CD4-positive, alpha-beta T cell treated with Interleukin-6 at 100 ng/mL for 8 hours (primary cell): ENCODE measurements at places on chromosomes 1 and 21.

DNA sequence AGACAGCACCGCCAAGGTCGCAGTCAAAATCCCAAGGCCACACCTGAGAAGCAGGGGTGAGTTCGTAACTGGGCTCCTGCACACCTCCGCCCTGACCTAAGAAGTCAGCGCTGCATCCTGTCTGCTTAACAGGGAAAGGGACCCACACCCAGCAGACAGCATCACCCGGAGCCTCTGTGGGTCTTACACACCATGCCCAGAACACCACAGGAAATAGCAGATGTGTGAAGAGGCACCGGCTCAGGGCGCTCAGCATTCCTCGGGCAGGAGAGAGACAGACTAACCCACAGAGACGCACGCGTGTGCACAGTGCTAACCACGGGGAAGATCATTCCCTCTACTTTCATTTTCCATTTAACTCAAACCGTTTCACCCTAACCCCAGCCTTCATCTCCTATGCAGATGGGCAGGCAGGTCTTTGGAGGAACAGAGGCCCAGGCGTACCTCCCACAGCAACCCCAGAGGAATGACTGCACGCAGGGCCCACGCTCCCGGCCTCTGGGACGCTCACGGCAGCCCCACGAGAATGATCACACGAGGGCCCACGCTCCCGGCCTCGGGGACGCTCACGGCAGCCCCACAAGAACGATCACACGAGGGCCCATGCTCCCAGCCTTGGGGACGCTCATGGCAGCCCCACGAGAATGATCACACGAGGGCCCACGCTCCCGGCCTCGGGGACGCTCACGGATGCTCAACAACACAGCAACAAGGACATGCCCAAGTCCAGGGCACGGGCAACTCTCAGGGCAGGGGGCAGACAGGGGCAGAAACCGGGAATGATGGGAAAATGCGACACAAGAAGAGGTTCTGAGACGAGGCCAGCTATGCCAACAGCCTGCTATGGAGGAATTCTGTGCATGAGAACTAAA, 20.9 kb downstream of the POFUT2 start:
- peak; percentile 53 for DNase-seq

DNA sequence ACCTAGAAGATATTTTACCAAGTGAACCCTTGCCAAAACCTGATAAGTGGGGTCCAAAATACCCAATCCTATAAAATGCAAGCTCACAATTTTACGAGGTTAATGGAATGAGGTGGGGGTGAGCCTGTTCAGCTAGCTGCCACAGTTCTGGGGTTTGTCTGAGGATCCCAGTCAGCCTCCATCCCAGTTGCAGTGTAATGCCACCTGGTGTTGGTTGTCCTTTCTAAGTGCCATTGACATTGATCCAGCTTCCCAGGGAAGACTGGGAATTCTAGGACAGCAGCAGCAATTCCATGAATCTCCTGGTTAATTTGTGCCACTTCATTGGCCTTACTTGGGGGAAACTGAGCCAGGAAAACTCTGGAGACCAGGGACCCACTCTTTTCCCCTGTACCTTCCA, 298.3 kb downstream of the RWDD3 start:
- DNase-seq = no peak

DNA sequence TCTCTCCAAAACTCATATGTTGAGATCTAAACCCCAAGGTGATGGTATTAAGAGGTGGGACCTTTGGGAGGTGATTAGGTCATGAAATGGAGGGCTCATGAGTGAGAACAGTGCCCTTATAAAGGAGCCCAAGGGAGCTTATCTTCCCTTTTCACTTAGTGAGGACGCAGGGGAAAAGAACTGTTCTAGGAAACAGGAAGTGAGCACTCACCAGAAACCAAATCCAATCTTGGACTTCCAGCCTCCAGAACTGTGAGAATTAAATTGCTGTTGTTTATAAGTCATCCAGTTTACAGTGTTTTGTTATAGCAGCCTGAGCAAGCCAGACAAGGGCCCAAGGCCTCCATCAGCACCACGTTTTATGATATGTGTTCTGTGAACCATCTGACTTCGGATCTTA, 60.3 kb upstream of the LRRC8D start:
- no peak for DNase-seq

DNA sequence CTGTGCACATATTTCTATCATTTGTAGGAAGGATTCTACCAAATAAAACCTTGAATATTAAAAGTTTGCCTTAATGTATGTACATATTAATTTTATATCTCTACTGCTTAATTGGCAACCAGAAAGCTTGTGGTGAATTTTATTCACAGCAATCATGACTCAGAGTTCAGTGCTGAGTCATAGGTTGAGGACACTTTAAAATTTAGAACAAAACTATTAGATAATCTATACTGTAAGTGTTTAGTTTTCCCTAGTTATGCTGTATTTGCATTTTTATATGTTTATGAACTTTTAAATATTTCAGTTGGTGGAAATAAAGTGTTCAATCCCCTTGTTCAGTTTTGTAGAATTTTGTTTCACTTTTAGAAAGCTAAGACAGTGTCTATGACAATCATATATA, 841.5 kb downstream of the KCNT2 start:
- DNase-seq = no peak

DNA sequence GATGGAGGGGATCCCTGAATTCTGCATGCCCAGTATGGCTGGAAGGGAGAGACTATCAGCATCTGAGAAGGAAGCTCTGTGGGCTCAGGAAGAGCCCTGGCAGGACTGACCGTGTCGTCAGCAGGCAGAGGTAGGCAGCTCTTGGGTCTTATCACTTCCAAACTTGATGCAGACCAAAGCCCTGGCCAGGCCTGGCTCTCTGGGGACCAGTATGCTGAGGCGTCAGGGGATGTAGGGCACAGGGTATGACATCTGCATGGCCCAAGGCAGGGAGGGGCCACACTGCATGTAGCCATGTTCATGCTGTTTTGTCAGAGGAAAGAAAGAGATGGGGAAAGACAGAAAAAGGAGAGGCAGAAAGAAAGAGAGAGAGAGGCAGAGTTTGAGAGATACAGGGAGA, 6.3 kb downstream of the FGR start:
- no peak for DNase-seq

GRCh38 chr1:36420409-36420808, 22.7 kb upstream of the LSM10 start:
- DNase-seq = peak; percentile 27

DNA sequence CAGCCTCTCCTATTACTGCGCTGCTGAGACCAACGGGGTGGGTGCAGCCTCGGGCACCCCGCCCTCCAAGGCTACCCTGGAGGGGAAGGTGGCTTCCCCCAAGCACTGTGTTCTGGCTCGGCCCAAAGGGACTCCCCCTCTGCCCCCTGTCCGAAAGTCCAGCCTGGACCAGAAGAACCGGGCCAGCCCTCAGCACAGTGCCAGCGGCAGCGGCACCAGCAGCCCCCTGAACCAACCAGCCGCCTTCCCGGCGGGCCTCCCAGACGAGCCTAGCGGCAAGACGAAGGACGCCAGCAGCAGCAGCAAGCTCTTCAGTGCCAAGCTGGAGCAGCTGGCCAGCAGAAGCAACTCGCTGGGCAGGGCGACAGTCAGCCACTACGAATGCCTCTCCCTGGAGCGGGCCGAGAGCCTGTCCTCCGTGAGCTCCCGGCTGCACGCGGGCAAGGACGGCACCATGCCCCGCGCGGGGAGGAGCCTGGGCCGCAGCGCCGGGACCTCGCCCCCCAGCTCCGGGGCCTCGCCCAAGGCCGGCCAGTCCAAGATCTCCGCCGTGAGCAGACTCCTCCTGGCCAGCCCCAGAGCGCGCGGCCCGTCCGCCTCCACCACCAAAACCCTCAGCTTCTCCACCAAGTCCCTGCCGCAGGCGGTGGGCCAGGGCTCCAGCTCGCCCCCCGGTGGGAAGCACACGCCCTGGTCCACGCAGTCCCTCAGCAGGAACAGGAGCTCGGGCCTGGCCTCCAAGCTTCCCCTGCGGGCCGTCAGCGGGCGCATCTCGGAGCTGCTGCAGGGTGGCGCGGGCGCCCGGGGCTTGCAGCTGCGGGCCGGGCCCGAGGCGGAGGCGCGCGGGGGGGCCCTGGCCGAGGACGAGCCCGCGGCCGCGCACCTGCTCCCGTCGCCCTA, 533.1 kb downstream of the KIF26B start:
- no peak for DNase-seq

DNA sequence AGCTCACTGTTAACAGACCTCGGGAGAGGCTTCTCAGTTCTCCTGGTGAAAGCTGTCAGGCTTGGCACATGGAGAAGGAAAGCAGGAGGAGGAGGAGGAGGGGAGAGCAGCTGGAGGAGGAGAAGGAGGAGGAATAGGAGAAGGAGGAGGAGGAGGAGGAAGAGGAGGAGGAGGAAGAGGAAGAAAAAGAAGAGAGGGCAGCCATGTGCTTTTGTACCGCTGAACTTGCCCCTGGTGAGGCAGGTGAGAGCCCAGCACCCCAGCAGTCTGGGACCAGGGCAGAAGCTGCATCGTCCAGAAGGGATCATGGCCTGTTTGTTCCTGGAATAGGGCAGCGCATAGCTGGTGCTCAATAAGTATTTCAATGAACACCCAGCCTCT, 21.3 kb upstream of the GRHL3 start:
- DNase-seq = no peak

GRCh38 chr1:31152181-31152795, 86.8 kb upstream of the PUM1 start:
- DNase-seq = no peak

DNA sequence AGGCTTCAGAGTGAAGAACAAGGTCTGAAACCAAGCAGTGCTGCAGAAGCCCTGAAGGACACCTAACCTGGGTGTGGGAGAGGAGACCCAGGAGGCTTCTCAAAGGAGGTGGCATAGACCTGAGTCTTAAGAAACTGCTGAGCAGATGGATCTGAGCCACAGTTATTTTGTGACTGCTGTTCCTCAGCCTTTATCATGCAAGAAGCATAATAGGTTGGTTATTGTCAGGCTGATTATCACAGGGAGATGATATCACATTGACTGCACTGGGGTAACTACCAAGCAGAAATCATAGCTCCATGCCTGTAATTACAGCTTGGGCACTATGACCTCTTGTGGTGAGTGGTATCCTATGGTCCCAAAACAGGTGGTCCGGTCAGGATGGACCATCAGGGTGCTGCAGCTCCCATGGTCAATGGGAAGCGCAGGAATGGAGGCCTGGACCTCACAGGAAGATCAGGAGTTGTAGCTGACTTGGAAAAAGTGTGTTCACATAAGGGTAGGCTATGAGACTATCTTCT, 11.5 kb upstream of the ATP2B4 start:
- DNase-seq = no peak

GRCh38 chr1:158374860-158375259, 21.2 kb downstream of the CD1E start:
- DNase-seq = no peak

- no peak for DNase-seq
Measured at GRCh38 chr1:19411612-19412011, 73.7 kb downstream of the CAPZB start.

GRCh38 chr1:18234790-18235242, 127.2 kb downstream of the IGSF21 start:
- DNase-seq = no peak

- DNase-seq = no peak
Measured at GRCh38 chr1:6185151-6185550, 5.0 kb upstream of the CHD5 start.

GRCh38 chr21:43850728-43851295, 14.2 kb upstream of the AGPAT3 start:
- DNase-seq = no peak

DNA sequence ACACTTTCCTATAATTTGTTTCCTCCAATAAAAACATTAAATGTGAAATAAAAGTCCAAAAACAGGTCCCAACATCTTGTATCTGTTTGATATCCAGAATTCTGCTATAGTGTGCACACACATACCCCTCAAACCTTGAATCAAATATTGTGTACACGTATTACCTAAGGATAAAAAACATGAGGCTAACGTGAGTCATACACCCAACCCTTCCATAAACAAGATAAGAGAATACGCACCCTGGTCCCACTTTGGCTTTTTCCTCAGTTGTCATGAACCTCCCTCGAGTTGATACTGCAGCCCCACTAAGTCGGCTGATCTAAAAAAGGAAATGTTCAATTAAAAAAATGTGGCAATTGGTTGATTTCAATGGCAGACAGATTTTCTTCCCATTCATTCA, 5.2 kb downstream of the KHDC4 start:
- no peak for DNase-seq

- DNase-seq = no peak
Measured at GRCh38 chr1:241605146-241605805, 34.9 kb downstream of the CHML start.
